T-cell (primary cell): ENCODE measurements at places on chromosomes 5 and 9.
A peak's percentile ranks its signal among the peaks of the same experiment; 100 is the strongest.

GRCh38 chr9:70927530-70927929 lies 193.9 kb downstream of the TRPM3 start:
- no peak for DNase-seq

DNA sequence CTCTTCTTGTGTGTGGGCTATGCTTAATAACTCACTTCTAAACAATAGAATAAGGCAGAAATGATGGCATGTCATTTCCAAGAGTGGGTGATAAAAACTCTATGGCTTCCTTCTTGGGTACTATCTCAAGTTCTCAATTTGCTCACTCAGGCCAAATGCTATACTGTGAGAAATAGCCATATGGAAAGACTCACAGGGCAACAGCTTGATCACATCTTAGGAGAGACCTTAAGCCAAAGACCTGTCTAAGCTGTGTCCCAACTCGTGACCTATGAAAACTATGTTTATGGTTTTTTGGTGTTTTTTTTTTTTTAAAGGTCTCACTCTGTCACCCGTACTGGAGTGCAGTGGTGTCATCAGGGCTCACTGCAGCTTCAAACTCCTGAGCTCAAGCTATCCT lies 2.1 kb upstream of the UIMC1 start:
- no peak for DNase-seq

GRCh38 chr9:35002623-35003022 lies 13.1 kb downstream of the DNAJB5 start:
- DNase-seq = no peak

- DNase-seq = no peak
Observed at GRCh38 chr9:84669288-84670137, at the start of gene NTRK2. Gene NTRK2 (plus strand): TSS chr9:84669729. CDS start chr9:84670749, 1,020 bp downstream.

DNA sequence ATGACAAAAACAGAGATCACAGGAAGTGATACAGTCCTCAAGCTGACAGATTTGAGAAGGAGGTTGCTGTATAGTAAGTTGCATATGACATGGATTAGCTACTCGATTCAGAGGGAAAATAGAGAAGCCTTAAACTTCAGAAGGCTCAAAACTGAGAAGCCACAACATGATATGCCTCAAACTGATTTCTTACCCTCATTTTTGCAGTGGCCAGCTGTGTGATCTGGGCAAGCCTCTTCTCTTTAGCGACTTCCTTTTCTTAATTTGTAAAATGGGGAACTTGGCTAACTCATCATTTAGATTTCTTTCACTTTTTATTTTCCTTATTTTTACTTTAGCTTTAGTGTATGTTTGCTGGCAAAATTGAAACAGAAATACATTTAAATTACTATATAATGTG lies 421.1 kb downstream of the KIF4B start:
- no peak for DNase-seq

- DNase-seq = no peak
Observed at GRCh38 chr5:109318455-109319108, 91.2 kb downstream of the PJA2 start.

DNA sequence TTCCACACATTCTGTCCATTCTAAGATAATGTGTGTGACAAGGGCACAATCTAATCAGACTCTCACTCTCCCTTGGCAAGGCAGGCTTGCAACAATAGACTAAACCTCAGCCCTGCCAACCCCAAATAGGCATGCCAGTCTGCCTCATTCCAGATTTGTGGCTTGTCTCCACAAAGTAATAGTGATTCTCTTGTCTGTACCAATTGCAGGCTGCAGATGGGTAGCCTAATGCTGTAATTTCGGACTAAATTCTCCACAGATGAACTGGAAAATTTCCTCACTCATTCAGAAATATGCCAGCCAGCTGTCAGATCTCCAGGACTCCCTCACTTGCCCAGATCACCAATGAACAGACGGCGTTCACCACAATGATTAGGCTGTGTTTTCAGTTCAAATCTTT lies 413.6 kb downstream of the ELAVL2 start:
- no peak for DNase-seq

DNA sequence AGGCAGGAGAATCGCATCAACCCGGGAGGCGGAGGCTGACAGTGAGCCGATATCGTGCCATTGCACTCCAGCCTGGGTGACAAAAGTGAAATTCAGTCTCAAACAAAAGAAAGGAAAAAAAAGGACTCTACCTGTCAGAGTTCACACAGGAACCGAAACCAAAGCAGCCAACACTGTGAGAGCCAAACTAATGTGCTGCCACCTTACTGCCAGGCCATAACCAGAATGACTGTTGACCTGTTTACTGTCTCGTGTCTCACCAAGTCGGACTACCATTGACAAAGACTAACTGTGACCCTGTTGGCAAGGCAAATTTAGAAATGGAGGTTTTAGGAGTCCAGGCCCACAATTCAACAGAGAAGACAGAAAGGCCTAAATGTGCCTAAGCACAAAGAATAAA lies 112.4 kb downstream of the ANXA2R start:
- no peak for DNase-seq

- DNase-seq = no peak
Observed at GRCh38 chr9:108269371-108269770, 586.4 kb downstream of the ACTL7B start.

DNA sequence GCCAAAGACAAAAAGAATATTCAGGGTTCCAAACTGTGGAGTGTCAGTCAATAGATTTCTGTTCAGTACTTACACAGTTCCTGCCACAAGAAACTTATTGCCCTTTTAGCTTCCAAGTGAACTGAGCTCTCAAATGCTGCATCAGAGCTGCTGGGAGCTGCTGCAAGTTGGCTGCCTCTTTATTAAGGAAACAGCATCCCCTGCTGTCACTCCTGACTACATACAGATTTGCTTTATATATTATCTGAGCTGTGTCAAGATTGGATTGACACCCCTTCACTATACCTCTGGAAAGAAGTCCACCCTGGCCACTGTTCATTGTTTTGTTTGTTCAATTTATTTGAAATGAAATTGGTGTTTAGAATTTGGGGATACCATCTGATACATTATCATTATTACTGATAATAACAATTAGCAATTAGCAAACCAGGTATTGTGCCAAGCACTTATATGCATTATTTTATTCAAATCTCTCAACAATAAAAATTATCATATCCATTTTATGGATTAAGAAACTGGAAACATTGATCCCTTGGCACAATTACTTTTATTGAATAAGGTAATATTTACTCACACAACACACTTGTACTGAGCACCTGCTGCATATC lies 16.4 kb upstream of the C5orf58 start:
- no peak for DNase-seq

DNA sequence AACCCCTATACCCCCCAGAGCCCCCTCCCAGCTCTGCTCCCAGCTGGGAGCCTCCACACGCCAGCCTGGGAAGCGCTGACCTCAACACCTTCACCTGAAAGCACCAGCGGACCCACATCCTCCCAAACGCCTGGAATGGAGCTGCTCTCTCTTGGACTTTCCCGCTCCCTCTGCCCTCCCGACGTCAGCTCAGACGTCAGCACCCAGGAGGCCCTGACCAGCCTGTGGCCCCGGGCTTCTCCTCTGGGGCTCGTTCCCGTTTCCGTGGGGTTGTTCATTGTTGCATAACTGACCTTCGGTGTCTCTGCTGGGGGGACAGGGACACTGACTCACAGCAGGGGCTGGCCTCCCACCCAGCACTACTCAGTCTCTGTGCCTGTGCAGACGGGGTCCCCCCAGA lies 35.0 kb upstream of the SLC6A3 start:
- DNase-seq = no peak

DNA sequence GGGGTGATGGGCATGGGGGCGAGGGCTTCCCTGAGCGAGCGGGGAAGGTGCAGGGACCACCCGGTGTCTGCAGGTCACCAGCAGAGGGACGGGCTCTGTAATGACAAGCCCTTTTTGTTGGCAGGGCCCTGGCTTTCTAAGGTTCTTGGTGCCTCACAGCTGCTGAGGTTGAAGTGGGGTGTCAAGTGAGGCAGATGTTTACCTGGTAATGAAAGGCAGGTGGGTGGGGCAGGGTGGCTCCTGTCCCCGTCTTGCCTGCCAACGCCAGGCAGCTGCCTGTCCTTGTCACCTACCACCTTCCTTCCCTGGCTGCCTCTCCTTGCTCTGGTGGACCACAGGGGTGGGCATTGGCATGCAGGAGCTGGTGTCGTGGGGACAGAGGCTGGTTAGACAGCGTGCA lies 41.0 kb upstream of the SEMA4D start:
- peak; percentile 46 for DNase-seq

DNA sequence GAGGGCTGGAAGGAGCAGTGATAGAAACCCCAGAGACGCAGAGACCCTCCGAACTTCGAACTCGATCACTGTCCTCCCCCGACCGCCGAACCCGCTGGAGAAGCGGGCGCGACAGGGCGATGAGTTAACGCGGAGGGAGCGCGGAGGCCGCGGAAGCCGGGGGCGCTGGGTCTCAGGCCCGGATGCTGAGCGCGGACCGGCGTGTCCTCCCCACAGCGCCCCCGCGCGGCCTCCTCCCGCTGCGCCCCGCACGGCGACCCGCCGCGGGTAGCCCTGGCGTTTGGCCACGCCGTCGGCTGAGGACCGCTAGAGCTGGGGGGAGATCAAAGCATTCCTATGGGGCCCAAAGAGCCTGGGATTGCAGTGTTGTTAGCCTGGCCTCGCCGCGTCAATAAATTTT lies 7.7 kb upstream of the DMRT2 start:
- DNase-seq = no peak

GRCh38 chr5:24539613-24540012 lies 105.2 kb downstream of the CDH10 start:
- no peak for DNase-seq
